H1 (cell line): ENCODE measurements at places on chromosomes 2 and 18. TPM values are rescaled to one million over a fixed set of nuclear protein-coding genes. Genes with fewer than 3 reads are reported as not detected.

Gene CCDC68
- 0.06 TPM in 2 replicates for polyA plus RNA-seq

Gene TWIST2
- 4.3 and 5.4 TPM in 2 replicates for polyA plus RNA-seq

Gene YIPF4
- polyA plus RNA-seq: 1.5 and 2.9 TPM in 2 replicates

Gene ALK
- 0.02 and 0.08 TPM in 2 replicates for polyA plus RNA-seq

Gene ITGA4
- 0.60 and 0.63 TPM in 2 replicates for polyA plus RNA-seq

Gene CROCC2
- polyA plus RNA-seq: not detected in 2 replicates

Gene OLA1
- 13.2 and 39.3 TPM in 2 replicates for polyA plus RNA-seq

Gene HOXD8
- not detected in 2 replicates for polyA plus RNA-seq
